Inflammatory macrophage treated with lipopolysaccharide for 4 hours (primary cell): ENCODE measurements at places on chromosomes 2 and 18.

DNA sequence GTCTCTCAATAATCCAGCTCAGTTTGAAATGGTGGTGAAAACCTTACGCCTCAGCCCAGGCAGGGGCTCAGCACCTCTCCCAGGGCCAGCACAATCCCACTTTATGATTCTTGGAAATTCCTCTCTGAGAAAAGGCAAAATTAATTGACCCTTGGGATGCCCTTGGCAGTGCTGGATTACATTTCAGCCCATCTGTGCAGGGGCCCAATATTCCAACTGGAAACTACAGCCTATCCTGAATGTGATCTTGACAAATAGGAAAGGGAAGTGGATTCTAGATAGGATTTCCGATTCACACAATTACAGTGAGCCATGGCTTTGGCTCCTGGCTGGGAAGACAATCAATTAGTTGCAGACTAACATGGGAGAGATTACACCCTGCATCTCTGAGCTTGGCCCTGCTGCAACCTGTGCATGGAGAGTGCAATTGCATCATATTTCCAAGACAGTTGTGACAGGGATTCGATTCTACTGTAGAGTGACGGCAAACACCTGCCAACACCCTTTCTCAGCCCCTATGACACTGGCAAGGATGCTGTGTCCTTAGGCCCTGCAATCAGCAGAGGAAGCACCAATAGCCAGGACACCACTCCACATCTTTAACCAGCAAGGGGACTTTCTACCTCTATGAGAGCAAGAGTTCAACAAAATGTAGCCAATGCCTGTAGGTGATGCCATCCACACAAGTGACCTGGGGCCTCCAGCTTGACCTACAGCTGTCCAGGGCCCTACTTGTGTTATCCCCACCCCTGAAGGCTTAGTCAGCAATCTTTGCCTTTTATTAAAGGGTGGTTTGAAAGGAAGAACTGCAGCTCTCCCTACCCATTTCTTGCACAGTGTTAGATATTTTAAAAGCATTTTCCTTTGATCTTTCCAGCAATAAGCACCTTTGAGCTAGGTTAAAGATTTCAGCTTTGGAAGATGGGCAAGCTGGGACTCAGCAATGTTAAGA is 187.2 kb upstream of the HS6ST1 start:
- no peak for DNase-seq

DNA sequence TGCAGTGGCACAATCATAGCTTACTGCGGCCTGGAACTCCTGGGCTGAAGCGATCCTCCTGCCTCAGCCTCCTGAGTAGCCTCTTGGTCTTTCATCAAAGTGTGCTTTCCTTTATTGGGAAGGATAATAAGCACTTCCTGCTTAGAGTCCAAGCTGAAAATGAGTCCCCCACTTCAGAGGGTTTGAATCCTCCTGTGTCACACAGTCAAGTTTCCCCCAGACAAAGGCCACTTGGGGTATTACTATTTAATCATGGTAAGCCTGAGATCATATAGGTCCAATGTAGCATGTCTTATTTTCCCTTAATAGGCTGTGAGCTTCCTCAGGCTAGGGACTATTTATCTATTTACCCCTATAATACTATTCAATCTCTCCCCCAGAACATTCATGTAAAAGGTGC is 11.4 kb upstream of the KIAA2012 start:
- no peak for DNase-seq

GRCh38 chr18:78073275-78073674 is 823.6 kb downstream of the GALR1 start:
- DNase-seq: no peak

DNA sequence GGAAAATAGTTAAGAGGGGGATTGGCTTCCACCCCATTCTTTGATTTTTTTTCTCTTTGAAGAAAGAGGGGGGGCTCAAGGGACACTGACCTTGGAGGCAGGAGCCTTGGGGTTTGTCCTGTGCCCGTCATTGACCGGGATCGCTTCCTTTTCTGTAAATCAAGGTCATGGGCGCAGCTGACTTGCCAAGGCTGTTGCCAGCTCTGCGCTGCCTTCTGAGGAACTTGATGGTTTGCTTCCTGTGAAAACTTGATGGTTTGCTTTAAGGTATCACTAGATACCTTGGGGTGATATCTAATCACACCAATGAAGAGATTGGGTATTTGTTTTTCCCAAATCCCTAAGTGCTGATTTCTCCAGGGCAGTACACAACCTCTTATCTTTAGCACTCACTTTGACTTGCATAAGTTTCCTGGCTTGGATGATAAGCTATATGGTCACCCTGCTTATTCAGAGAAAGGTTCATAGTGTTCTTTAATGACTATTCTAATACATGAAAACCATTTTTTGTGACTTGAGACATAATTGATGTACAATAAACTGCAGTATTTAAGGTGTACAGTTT is 56.0 kb downstream of the DGKD start:
- no peak for DNase-seq

DNA sequence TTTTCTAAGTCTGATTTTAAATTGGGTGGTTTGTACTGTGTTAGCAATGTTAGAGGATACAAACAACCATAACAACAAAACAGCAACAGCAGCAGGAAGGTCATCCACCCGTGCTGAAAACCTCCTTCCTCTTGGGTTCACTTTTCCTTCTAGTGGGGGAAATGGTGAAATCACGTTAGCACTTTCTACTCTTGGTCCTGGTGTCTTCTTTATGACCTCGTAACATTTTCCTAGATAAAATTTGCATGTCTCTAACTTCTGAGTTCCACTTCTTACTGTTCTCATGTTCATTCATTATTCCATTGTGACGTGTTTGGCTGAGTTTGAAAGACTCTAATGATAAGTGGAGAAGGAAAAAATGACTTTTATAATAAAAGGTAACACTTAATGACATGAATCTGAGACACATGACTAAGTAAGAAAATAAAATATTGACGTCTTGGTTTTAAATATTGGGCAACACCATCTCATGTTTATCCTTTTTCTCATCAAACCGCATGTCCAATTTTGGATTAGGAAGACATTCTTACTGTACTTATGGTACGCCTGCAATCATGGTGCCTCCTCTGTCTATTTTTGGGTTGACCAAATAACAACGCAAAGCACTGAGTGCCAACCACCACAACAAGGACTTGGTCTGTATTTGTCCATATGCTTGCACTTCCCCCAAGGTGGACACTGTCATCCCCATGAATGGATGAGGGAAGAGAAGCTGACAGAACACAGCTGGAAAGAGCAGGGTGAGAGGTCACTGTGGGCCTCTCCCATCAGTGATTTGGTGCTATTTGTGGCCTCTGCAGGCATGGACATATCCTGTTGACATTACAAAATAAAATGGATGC is 25.7 kb upstream of the IL1R1 start:
- peak; percentile 57 for DNase-seq

DNA sequence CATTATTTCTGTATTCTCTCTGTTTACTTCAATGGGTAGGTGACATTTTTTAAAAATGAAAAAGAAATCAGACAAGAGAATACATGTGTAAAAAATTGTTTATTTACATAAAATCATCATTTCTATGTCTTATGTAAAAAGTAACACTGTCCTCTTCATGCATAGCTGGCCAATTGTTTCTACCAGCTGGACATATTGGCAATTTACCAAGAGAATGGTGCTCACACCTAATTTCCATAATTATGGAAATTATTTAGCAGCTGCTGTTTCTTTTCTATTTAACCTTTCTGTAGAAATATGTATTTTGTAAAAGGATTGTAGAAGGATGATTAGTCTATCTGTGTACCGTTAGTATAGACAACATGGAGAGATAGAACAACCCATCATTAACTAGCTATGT is 791.9 kb downstream of the TRIB2 start:
- DNase-seq: no peak

- DNase-seq: no peak
Observed at GRCh38 chr2:48514348-48515003, 15.5 kb upstream of the STON1 start.

DNA sequence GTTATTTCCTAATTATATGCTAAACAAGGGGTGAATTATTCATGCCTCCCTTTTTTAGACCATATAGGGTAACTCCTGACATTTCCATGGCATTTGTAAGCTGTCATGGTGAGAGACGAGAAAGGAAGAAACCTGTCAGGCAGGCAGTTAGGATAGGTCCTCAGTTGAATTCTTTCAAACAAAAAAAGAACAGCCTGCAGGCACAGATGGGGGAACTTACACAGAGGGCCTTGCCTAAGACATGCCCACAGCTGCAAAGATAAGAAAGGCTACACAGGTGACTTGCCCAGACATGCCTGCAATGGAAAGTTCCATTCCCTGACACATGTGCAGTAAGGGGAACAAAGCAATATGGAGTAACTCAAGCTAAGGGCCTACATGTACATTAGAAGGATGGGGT is 128.1 kb downstream of the TMEM163 start:
- no peak for DNase-seq

DNA sequence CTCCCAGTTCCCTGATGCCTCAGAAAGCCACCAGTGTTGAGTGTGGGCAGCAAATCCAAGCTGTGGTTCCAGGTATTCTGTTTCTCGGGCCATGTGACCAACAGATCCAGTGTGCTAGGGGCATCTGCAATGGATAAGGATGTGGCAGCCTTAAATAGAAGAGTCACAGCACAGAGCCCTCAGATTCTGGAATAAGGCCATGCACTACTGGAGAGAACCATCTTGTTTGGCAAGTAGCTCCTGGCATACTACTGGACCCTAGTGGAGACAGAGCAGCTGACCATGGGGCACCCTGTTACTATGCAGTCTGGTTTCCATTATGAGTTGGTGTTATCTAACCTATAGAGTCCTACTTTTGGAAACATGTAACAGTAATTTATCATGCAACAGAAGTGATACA is 53.3 kb upstream of the ZBTB7C start:
- DNase-seq: no peak
